ENCODE measurements at places on chromosomes 4 and X. TPM values are rescaled to one million over a fixed set of nuclear protein-coding genes. Genes with fewer than 3 reads are reported as not detected.

PHOX2B gene
- total RNA-seq: not detected

CSN1S1 gene
- total RNA-seq: not detected

DNA sequence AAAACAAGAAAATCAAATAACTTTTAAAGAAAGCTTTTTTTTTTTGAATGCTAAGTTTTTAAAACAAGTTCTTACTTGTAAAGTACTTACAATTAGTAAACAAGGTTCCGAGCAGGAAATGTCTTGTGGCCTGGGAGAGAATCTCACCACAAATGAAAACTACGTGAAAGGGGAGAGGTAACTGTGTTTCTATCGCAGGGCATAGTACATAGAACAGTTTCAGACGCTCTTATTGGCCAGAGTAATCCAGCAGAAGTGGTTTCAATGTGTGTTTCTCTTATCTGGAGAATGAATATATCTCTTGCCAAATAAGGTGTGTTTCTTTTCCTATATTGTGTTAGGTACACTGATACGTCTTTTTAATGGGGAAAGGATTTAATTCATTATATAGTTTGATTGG lies at the start of gene PLAC8:
PLAC8 (minus strand) TSS at position 154 of the 400 bp plus-strand sequence. CDS start 6,808 bp downstream, outside the sequence.
- H3K27ac ChIP-seq: no peak within 1 kb of the TSS
- no peak within 1 kb of the TSS for H3K4me3 ChIP-seq
- peaks cover 12% of the 10 kb centered on the region for H3K27me3 ChIP-seq
- no peaks in the 10 kb centered on the region for H3K4me1 ChIP-seq
- no peak for DNase-seq

- no peaks in the 10 kb centered on the region for H3K4me1 ChIP-seq
- DNase-seq: no peak
- no peak overlapping the region for H3K27ac ChIP-seq
- no peaks in the 10 kb centered on the region for H3K27me3 ChIP-seq
Observed at GRCh38 chr4:46432923-46433322, 43.0 kb upstream of the GABRA2 start.

DNA sequence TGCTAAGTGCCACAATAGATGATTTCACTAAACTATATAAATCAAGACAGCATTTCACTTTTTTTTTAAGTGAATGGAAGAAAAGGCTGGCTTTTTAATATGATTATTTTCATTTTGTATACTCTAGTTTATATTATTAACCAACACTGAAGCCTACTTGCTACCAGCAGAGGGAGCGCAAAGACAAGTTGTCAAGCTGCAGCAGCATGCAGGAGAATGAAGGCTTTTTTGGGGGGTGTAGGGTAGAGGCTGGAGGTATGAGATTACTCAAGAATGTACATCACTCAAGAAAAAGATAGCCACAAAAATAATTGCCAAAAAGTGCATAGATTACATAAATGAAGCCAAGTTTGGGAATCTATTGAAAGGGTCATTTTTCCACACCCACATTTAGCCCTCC lies 519.5 kb downstream of the FGF13 start:
- no peaks in the 10 kb centered on the region for H3K4me1 ChIP-seq
- H3K36me3 ChIP-seq: no peaks in the 10 kb centered on the region
- no peak overlapping the region for H3K4me3 ChIP-seq
- peak; percentile 64 for DNase-seq
- H3K27ac ChIP-seq: no peak overlapping the region

GRCh38 chr4:70443329-70443728 lies 28.7 kb upstream of the MUC7 start:
- H3K4me3 ChIP-seq: no peak overlapping the region
- H3K4me1 ChIP-seq: peaks cover 8% of the 10 kb centered on the region
- no peak overlapping the region for H3K27ac ChIP-seq

All from neural progenitor cell (in vitro differentiated cells).